ENCODE measurements at places on chromosomes 2 and 18. TPM values are rescaled to one million over a fixed set of nuclear protein-coding genes. Genes with fewer than 3 reads are reported as not detected.

COL6A3 gene
- 964 TPM for polyA plus RNA-seq

DNA sequence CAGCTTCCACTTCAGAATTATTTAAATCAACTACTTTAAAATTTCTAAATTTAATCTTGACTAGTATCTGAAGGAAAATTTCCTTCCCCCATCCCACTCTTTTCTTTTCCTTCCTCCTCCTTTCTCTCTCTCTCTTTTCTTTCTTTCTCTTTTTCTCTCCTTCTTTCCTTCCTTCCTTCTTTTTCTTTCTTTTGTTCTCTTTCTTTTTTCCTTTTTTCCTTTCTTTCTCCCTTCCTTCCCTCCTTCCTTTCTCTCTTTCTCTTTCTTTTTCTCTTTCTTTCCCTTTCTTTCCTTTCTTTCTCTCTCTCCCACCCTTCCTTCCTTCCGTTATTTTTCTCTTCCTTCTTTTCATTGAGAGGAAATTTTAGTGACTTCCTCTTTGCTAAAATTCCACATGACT, 132.0 kb upstream of the CDH19 start:
- no peak for DNase-seq

- DNase-seq = no peak
These were observed 247.8 kb downstream of the MYT1L start for GRCh38 chr2:2083113-2083758.

GRCh38 chr18:26057344-26057773, 33.1 kb downstream of the SS18 start:
- DNase-seq = peak; percentile 65
